ENCODE measurements at places on chromosomes 7 and 10.

DNA sequence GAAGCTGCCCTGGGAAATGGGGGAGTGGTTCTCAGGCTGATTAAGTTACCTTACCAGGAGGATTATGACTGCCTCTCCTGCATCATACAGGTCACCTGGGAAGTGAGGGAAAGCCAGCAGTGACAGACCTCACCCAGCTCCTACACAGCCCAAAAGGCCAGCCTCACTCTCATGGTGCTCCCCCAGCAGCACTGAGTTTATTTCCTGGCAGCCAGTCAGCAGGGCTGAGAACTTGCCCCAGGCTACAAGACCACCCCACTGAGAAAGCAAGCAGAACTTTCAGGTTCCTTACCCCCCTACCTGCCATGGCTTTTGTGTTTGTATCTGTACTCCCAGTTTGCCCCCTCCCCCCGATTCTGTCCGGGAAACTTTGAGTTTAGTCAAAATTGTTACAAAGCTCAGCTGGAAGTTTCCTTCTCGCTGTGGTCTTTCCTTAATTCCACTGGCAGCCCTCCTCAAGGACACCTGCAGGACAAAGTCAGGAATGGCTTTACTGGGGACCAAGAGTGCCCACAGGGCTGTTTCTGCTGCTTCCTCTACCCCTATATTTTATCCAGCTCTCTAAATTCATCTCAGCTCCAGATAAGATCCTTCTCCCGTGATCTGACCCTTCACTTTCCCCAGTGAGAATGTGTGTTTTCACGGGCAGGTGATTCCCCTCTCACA lies 649.8 kb upstream of the MBL2 start:
- no peak for DNase-seq

- no peak for DNase-seq
Observed at GRCh38 chr7:127375631-127376030, 16.9 kb downstream of the ZNF800 start.

DNA sequence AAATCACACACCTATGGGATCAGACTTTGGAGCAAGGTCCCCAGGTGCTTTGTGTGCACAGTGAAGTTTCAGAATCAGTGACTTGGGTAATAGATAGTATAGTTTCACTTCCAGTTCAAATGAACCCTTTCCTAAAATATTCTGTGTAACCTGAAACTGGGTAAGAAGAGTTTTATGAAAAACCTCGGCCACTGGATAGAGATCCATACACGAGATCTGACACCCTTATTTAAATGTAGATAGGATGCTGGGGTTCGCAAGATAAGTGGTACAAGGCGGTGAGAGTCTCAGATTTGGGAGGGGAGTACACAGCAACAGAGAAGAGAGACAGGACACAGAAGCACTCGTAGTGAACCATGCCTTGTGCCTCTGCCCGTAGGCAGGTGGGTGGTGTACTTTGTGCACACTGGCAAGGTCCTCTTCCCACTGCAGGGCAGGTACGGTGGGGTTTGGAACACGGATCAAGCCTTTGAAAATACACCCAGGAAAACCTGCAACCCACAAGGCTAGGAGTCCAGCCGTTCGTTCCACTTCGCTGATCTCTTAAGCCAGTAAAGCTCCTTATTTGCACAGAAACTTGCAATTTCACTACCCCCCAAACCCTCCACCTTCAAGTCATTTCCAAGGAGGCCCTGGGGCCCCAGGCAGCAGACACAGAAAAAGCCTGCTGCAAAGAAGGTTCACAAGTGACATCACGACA lies 162.8 kb downstream of the USP6NL start:
- no peak for DNase-seq

GRCh38 chr7:80918909-80919721 lies at the start of gene SEMA3C:
Gene SEMA3C (minus strand): TSS chr7:80919051. CDS start chr7:80916781, 2,270 bp downstream.
- no peak for DNase-seq

DNA sequence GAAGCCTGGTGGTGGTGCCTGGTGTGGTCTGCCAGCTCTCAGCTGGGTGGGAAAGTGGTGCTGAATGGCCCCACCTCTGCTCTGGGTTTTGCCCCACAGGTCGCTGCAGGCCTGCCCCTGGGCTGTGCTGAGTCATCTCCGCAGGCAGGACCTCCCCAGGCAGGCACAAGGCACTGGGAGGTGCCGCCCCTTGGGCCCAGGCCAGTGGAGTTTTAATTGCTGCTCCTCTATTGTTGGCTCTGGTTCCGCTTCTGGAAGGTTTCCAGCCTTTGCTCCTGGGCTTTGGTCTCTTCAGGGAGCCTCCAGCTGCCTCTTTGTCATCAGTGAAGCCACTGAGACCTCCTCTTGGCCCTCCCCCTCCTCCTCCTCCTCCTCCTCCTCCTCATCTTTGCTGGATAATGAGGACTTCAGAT lies 180.3 kb upstream of the GRB10 start:
- DNase-seq, result no peak

GRCh38 chr10:133455611-133456031 lies 1.9 kb downstream of the SCART1 start:
- DNase-seq, result no peak

DNA sequence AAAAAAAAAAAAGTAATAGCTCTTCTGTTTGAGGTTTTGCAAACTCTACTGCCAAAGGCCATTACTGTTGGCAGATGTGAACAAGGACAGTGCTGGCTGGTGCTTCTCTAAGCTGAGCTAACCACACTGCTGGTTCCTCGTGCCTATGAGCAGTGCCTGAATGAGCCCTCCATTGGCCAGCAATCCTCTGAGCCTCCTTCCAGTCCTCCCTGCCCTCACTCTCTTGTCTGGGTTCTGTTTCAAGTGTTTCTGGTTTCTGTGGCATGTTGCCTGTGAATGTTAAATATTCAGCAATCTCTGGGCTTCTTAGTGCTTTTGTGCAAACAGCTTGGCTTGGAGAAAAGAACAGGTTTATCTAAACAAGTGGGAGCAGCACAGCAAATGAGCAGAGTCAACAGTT lies 161.3 kb upstream of the AUTS2 start:
- DNase-seq, result no peak

GRCh38 chr10:91887272-91888076 lies 21.8 kb downstream of the FGFBP3 start:
- DNase-seq, result no peak

DNA sequence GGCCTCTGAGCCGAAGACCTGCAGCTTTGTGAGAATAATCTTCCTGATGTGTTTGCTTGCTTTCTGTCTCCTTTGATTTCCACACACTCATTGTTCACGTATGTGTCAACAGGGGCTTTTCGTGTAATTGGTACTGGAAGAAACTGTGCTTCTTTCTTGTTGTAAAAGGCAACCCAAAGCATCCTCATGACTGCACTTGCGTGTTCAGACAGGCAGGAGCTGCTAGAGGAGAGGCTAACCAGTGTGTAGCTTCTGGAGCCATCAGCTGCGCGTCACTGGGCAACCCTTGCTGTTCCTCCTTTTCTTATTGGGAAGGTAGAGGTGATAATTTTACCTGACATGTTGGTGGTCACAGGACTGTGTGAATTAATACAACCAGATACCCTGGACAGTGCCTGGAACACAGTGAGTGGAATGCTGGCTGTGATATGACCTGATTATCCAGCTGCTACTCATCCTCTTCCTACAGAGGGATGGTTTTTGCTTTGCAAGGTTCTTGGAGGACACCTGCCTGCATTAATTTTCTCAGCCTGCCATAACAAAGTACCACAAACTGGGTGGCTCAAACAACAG lies 213.0 kb downstream of the ABCA13 start:
- no peak for DNase-seq

GRCh38 chr10:133209641-133210040 lies 20.4 kb upstream of the UTF1 start:
- DNase-seq, result no peak

DNA sequence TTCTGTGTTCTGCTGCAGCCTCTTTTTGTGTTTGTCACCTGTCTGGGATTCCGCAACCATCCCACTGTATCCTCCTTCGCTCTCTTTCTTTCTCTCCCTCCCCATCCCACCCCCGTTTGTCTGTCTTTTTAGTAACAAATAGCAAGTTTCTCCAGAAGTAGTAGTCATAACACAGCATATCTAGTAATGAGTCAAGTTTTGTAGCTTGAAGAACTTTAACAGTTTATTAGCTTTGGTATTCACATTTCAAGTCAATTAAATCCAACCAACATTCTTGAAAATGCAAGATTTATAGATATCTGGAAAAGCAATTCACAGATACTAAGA lies 154.1 kb upstream of the MTPN start:
- DNase-seq, result no peak

- DNase-seq, result no peak
Observed at GRCh38 chr7:28093623-28094232, 86.9 kb downstream of the JAZF1 start.
